ENCODE measurements at places on chromosomes 5 and 9. TPM values are rescaled to one million over a fixed set of nuclear protein-coding genes. Genes with fewer than 3 reads are reported as not detected.
A peak's percentile ranks its signal among the peaks of the same experiment; 100 is the strongest.

NOXA1 gene
- total RNA-seq, result 50.5 TPM

PCDHGC4 gene
- total RNA-seq, result 1.8 TPM

SEMA4D gene
- 10.3 TPM for total RNA-seq

SPINK13 gene
- total RNA-seq, result not detected

SLC36A2 gene
- not detected for total RNA-seq

NOP16 gene
- total RNA-seq, result 9.8 TPM

CATSPER3 gene
- total RNA-seq, result not detected

GFPT2 gene
- total RNA-seq, result 13.8 TPM

SLC2A6 gene
- 3.5 TPM for total RNA-seq

DNA sequence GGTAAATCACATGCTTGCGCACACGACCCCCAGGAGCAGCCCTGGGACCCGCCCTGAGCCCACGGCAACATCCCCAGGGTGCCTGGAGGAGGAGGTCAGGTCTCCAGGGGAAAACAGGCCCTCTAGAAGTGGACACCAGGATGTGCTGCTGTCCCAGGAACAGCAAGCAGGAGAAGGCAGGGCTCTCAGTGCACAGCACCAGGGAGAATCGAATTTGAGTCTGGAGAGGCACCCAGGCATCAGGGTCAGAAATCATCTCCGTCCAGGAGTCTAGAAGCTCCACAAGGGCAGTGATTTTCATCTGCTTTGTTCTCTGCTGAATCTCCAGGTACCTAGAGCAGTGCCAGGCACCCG, 93.6 kb downstream of the PAX5 start:
- no peak for DNase-seq

DNA sequence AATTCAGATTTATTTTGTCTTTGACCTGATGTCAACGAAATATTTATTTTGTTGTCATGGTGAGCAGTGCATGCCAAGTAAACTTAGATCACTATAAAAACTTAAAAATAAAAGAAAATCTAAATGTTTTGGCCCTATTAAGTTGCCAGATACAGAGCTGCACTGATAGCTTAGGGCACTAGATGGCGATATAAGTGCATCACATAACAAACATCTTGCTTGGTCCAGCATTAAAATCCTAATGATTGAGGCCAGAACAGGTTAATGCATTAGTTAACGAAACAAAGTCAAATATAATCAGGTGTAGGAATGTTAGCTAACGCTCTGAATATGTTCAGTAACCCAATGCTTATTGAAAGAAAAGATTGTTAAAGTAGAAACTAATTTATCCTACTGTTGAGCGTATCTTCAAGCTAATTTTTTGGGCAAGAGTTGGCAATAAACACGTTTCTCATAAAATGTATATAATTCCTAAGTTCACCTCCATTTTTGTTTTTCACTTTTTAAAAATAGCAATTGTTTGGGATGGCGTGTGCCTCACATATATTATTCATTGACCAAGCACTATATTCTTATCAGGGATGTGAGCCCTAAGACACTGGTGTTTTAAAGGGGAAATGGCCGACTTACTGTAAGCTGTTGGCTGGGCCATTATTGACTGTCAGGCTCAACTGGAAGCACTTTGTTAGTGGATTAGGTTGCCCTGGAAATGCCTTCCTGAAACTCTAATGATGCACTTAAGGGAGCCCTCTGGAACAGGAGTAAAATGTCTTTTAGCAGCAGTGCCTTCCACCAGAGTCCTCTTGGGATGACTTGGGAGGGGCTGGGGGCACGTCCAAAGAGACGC, 33.3 kb downstream of the KCTD16 start:
- peak; percentile 12 for DNase-seq

DNA sequence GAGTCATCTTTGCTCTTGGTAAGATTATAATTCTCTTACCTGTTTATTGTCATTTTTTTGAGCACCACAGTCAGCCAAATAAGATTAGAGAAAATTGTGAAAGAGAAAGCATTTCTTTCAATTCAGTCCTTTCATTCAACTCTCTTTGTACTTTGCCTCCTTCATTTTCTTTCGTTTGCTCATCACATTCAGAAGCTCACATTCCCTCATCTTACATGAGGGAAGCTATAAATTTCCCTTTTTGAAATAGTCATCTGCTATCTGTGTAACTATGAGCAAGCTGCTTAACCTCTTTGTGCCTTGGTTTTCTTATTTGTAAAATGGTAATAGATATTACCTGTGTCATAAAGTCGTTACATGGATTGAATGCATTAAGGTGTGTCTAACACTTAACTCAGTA, 41.4 kb downstream of the PAM start:
- no peak for DNase-seq

DNA sequence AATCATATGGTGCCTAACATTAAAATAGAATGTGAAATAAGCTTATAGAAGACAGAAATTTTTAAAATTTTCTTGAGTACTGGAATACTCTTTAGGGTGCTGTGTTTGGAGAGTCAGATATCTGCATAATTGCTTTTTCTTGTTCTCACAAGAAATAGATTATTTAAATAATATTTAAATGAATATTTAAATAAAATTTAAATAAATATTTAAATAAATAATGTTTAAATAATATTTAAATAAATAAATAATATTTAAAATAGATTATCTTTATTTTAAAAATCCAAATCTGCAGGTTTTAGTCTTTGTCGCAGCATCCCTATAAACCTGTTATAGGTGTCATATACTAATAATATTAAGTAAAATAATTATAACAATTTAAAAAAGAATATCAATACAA, 1589.4 kb downstream of the MAT2B start:
- DNase-seq, result no peak

GRCh38 chr5:58011301-58011700, 448.6 kb downstream of the PLK2 start:
- no peak for DNase-seq

GRCh38 chr5:73136055-73136562, 15.7 kb downstream of the TMEM171 start:
- no peak for DNase-seq

GRCh38 chr9:106643211-106643930, 219.6 kb upstream of the ZNF462 start:
- DNase-seq, result no peak

DNA sequence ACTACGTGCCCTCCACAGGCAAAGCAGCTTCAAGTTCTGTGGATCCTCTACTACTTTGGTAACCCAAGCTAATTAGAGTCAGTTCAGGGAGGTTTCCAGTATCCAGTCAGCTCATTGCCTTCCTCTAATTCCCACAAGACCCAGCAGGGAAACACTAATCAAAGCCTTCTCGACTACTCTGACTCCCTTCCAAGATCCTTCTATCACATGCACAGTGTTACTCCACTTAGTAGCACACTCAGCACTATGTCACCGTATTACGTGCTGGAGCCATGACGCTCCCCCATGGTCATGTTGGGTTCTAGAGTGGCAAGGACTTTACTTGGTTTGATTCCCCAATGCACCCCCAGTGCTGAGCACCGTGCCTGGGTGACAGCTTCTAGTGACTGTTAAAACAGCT, 53.0 kb downstream of the DCP2 start:
- DNase-seq, result no peak

DNA sequence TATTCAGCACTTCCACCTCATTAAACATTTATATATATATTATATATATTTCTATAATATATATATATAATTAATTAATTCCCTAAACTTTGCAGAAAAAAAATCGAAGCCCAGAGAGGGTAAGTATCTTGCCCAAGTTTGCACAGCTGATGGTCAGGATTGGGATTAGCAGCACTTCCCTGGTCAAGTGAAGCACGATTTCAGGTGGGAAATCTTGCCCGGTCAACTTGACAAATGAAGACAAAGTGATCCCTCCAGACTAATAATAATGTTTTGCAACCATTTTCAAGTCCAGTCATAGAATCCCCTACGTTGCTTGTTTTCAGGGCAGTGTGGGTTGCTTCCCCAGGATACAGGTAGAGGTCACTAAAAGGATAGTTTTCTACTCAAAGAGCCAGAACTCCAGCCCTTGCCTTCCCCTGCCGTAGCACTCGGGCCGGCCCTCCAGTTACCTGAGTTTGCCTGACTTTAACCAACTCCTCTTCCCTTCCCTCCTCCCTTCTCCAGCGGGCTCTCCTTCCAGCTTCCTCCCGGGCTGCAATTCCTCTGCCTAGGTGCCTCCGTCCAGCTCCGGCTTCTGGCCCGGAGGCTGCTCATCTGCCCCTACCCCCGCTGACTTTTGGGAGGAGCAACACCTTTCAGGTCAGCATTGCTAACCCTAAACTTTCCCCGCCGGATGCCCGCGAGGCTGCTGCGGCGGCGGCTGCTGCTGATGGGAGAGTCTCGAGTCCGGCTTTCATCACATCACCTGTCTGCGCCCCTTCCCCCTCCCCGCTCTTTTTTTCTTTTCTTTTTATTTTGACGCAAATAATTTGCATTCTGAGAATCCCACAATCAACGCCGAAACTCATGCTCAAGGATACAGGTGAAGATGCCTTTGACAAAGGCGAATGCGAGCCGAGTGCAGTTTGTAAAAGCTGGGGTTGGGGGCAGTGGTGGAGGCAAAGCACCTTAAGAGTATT, 930 bp downstream of the PRLR start:
- DNase-seq, result peak; percentile 62

GRCh38 chr5:93008502-93009207, 572.4 kb downstream of the NR2F1-AS1 start:
- DNase-seq, result no peak

DNA sequence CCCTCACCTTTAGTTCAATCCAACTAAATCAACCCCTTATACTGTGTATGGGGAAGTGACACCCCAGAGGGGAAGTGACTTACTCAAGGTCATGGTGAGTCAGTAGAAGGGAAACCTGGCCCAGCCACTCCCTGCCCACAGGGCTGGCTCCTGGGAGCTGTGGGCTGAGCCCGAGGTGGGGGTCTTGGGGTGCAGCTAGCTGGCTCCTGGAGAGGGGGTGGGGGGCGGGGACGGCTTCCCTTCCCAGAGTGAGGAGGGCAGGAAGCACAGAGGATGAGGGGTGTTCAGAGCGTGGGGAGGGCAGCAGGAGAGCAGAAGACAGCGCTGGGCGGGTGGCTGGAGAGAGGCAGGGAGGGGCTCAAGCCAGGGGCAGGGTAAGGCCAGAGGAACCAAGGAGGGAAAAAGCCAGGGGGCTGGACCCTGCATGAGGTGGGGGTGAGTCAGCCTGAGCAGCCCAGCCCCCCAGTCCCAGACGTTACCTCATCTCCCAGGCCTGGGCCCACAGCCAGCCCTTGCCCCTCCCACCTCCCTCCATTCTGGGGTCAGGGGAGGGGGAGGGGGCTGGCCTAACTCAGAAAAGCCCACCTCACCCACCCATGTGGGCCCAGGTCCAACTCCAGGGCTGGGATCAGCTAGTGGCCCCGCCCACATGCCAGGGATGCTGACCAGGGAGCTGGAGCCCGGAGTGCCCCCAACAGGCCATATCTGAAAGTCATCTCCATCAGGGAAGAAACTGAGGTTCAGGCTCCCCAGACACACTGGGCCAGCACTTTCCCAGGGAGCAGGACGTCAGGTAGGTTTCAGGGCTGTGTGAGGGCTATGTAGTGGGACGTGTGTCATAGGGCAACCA, 2.8 kb downstream of the PDLIM7 start:
- DNase-seq, result peak; percentile 51

- no peak for DNase-seq
These were observed 3.5 kb downstream of the RUFY1 start for GRCh38 chr5:179553875-179554274.

DNA sequence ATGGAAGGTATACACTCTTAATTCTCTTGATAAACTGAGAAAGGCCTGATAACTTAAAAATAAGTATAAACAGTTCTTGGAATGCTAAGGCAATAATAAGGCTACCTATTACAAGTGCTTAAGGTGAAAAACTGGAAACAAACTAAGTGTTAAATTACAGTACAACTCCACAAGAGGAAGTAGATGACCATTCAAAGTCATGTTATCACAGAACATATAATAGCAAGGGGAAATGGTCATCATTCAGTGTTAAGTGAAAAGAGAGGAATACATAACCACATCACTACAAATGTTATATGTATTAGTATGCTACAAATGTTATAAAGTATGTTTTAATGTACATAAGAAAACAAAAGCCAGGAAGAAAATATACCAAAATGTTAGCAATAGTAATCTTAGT, 135.9 kb downstream of the CCDC192 start:
- no peak for DNase-seq

DNA sequence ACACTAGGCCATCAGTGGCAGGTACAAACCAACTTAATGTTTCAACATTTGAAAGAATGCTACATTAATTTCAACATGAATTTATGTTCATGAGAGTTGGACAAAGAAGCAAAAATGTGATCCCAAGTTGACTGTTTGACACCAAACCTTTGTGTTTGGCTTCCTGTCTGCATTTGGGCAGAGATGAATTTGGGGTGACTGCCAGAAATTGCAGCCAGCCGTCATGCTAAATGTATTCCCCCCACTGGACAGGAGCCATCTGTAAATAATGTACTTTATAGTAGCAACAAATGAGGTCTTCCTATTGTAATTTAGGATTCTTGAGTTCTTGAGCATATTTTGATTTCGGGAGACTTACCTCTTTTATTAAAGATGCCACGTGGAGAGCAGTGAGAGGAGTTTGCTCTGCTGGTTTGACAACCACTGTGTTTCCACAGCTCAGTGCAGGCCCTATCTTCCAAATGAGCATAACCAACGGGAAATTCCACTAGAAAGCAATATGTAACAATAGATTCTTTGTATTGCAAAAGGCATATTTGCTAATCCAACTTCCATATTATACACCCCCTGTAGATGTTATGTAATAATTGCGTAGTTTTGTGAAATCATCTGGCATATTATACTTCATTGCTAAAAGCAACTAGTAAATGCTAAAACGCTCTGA, 27.6 kb downstream of the ALDH1A1 start:
- DNase-seq, result no peak

DNA sequence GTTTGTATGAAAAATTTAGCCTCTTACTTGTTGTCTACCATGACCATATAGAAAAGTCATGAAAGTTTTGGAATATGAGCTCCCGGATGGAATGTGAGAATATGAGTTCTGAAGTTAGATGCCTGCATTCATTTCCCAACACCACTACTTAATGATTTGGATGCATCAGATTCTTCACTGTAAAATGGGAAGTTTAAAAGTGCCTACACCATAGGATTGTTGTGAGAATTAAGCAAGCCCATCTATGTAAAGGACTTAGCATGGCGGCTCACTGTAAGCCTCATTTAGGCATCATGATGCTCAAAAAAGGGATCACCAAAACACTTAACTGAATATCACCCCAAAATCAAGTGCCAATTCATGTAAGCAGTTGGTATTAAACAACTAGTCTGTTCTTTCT, 177.3 kb downstream of the RAB3C start:
- DNase-seq, result no peak

DNA sequence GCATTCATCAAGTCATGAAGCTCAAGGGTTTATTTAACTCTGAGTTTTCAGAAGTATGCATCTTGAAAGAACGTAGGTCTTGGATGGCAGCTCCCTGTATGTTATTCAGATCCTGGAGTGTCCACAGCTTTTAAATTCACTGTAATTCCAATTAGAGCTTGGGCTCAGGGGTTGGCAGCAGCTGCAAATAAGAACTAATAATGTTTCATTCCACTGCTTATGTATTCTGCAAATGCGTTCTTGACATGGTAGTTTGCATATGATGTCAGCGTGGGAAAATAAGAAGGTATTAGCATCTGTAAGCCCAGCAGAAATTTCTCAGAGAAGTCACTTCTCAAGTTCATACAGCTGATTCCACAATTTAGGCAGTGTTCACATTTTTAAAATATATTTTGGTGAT, 58.4 kb downstream of the RORB start:
- DNase-seq, result no peak
